CD4-positive, alpha-beta memory T cell (primary cell): ENCODE measurements at places on chromosomes 7 and 10.

DNA sequence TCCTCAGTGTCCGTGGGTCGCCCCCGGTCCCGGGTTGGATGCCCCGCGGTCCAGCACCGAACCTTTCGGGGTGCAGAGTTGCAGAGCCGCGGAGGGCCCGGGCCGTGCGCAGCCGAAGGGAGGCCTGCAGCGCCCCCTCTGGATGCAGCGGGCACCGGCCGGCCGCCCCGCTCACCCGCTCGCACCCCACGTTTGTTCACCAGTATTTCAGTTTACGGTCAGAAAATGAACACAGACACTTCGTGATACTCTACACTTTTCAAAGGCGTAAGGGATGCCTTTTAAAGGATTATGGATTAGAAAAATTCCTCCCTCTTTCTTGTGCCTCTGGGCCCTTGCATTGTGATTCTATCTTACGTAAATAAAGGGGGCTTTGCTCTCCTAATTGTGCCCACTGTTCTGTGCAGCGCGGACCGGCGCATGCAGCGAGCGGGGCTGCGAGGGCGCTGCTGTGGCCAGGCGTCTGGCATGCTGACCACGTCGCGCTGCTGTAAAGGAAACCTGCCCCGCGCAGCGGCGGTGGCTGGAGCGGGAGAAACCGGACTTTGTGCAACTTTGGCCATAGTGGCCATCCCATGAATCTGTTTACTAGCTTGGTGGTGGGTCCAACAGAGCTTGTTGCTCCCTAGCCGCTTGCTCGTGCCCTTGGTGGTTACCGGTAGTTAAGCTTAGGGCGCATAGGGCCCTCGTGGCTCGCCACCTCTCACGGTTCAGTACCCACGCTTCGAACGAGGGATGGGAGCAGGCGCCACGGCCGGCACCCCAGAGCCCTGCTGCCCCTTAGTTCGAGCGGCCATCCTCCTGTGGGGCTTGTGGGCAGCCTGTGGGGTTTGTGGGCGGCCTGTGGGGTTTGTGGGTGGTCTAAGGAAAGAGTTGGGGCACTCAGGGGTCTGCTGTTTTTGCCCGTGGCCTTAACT lies 739 bp upstream of the MEST start:
- DNase-seq, result no peak

- DNase-seq, result no peak
These were observed 306.0 kb downstream of the GRID1 start for GRCh38 chr10:86060386-86061277.

- no peak for DNase-seq
These were observed 9.2 kb downstream of the TAS2R60 start for GRCh38 chr7:143452495-143452894.

DNA sequence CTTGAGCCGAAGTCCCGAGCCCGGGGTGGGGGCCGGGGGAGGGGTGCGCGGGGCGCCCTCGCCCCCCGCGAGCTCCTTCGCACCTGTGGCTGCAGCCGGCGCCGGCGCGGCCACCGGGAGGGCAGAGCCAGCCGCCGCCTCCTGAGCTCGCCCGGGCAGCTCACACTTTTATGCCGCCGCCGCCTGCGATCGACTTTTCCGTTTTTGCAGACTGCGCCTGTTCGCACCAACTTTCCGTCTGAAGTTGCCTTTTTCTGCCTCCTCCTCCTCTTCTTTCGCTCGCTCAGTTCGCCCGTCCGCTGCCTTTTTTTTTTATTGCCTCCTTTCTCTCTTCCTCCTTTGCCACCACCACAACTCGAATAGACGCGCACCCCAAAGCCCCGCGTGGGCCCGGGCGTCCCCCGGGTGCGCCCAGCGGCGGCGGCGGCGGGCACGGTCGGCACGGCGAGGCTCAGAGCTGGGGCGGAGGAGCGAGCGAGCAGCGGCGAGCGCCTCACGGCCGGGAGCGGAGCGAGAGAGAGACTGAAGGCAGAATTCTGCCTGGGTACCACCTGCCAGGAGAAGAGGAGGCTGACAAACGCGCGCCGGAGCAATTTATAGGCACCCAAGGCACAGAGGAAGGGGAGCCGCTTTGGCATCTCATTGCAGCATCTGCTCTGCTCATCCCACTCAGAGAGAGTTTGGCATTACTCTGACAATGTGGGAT lies at the start of gene C1QL3:
C1QL3 (minus strand) TSS at position 569 of the 706 bp plus-strand sequence. CDS start 814 bp downstream, outside the sequence.
- DNase-seq, result peak; percentile 13

DNA sequence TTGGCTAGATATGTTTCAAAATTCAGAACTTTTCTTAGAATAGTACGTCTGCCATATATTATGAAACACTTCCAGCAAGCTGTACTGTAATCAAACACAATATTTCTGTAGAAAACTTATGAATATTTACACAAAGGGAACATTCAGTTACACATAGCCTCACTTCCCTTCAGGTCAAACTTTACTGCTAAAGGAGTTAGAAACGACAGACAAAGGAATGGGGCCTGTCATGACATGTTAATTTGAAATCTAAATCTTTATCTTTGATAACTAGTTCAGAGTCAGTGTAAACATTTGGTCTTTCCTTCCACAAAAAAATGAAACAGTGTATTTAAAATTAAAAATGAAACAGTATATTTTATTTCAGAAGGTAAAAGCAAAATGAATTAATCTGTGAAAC lies 1.0 kb upstream of the CROT start:
- DNase-seq, result no peak

- peak; percentile 81 for DNase-seq
These were observed 67.5 kb downstream of the PFKFB3 start for GRCh38 chr10:6269953-6270867.

DNA sequence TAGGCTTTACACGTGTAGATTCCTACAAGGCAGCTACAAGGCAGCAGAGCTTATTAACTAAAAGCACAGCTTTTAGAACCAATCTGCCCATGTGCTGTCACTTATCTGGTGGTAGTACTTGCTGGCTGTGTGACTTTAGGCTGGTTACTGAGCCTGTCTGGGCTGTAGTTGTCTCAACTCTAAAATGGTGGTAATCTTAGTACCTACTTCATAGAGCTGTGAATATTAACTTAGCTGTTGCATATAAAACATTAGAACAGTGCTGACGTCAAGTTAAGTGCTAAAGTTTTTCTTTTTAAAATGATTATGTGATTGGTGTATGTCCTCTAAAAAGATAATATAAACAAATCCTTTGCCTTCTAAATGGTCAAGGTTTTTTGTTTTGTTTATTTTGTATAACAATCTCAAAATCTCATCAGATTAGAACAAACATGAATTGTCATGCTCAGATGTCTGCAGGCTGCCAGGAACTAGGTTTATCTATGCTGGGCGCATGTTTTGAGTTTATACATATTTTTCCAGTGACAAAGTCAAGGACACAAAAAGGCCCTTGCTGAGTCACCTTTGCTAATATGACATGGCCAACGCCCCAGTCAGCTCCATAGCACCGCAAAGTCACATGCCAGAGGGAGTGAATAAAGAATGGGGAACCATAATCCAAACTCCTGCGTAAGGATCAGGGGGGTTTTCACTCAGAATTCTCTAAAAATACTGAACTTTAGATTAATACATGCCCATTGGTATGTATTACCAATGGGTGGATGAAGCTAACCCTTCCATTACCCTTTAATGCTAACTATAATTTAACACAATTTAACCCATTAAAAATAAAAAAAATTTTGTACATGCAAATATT lies 39.8 kb upstream of the ARL4A start:
- DNase-seq, result no peak

DNA sequence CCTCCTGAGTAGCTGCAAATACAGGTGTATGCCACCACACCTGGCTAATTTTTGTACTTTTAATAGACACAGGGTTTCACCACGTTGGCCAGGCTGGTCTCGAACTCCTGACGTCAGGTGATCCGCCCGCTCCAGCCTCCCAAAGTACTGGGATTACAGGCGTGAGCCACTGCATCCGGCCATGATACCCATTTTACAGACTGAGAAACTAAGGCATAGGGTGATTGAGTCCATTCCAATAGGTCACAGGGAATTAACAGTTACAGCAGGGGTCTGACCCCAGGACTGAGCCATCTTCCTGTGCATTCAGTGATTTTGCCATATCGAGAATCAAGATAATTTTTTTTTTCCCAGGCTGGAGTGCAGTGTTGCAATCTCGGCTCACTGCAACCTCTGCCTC lies 12.3 kb upstream of the CTBP2 start:
- no peak for DNase-seq

- DNase-seq, result peak; percentile 73
These were observed 39.5 kb downstream of the TSPAN14 start for GRCh38 chr10:80493522-80494051.

DNA sequence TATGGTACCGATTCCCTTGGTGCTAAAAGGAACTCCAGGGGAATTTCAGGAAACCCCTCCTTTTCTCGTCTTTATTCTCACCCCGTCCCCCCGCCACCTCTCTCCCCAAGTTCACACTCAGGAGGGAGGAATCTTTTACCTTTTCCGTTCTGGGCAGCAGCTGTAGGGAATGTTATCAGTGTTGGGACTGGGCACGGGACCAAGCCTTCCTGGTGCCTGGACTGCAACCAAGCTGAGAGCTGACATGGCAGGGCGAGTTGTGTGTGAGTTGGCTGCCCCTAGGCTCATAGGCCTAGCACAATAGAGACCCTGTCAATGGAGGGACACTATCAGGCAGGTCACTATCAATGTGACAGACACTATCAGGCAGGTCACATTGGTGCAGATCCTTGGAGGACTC lies 121.4 kb downstream of the TCF7L2 start:
- DNase-seq, result no peak

- no peak for DNase-seq
These were observed 94.9 kb downstream of the MET start for GRCh38 chr7:116766881-116767280.

DNA sequence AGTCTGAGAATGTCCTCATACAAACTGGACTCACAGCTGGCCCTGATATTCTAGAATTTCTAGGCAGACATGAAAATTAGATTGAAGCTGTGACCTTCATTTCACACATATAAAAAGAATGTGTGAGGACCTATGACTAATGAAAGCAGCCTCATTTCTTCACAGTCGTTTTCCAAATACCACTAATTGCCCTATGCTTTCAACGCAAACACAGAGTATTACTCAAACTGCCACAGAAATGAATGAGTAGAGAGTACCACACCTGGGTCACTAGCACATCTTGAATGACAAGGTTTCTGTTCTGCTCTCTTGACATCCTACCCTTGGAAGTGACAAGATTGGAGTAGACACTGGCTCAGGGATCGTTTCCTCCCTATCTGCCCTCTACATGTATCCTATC lies 142.4 kb downstream of the C1GALT1 start:
- DNase-seq, result no peak

DNA sequence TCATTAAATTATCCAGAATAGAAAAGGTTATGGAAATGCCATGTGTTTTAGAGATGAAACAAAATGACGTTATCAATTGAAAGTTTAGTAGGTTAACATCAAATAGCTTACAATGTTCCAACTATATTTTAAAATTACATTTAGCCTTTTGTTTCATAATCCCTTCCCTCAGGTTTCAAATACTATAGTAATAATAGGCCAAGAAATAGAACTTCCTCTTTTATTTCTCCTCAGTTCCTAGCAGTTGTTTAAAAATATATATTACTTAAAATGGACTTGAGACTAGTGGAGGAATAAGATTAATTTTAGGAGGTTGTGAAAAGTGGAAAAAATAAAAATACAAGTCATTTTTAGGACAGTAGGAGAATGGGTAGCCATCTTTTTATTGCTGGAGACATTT lies 16.4 kb upstream of the PDSS1 start:
- DNase-seq, result no peak

DNA sequence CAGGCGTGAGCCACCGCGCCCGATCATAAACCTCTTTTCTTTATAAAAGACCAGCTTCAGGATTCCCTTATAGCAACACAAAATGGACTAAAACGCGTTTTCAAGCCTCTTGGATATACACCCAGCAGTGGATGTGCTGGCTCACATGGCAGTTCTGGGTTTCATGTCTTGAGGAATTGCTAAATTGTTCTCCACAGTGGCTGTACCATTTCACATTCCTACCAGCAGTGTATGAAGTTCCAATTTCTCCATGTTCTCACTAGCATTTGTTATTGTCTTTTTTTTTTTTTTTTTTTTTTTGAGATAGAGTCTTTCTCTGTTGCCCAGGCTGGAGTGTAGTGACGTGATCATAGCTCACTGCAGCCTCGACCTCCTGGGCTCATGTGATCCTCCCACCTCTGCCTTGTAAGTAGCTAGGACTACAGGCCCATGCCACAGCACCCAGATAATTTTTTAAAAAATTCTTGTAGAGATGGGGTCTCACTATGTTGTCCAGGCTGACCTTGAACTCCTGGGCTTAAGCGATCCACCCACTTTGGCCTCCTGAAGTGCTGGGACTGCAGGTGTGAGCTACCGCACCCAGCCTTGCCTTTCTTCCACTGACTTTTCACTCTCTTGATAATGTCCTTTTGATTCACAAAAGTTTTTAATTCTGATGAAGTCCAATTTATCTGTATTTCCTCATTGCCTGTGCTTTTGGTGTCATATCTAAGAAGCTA lies 17.4 kb downstream of the TECPR1 start:
- no peak for DNase-seq

- DNase-seq, result no peak
These were observed 81.5 kb downstream of the DNAH11 start for GRCh38 chr7:21624320-21624719.

- DNase-seq, result no peak
These were observed 121.2 kb downstream of the SKAP2 start for GRCh38 chr7:26743205-26743604.

DNA sequence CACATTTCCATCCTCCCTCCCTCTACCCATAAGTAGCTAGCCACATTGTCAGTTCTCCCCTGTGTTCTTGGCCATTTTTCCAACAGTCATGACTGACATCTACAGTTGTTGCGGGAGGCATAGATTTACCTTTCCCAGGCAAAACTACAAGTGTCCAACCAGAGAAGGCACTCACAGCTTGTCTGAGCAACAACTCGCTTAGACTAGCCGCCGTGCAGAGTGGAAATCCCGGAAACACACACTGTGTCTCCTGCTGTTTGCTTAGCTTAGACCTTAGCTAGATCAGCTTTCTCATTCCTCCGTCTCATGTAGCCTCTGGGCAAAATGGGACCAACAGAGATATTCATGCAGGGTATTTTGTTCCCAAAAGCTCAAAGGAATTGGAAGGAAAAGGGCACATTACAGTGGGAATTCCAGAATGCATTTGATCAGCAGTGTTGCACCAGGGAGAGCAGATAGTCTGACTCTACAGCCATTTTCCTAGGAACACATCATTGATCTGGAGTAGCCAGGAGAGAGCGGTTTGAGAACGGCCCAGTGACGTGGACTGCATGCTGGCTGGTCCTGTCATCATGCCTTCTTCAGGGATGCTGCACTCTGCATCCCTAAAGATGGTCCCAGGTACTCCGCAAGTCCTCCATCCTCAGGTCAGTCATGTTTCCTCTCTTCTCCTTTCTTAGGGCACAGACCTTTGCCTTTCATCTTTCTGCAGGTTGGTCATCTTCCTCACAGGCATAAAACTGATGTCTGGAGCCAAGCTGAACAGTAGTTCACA lies 89.4 kb downstream of the C10orf90 start:
- DNase-seq, result no peak

- peak; percentile 80 for DNase-seq
These were observed 1.9 kb upstream of the SH2D4B start for GRCh38 chr10:80535671-80536360.

- no peak for DNase-seq
These were observed 101.5 kb upstream of the TAS2R16 start for GRCh38 chr7:123096976-123097375.

GRCh38 chr7:24346129-24346528 lies 62.1 kb downstream of the NPY start:
- DNase-seq, result no peak
